Naive thymus-derived CD8-positive, alpha-beta T cell (primary cell): ENCODE measurements at places on chromosomes 1 and 21.

- DNase-seq, result no peak
Observed at GRCh38 chr1:69711190-69711930, 143.6 kb downstream of the LRRC7 start.

GRCh38 chr1:103265551-103265950 is 157.2 kb upstream of the COL11A1 start:
- DNase-seq, result no peak

GRCh38 chr1:33336580-33336979 is 15.7 kb upstream of the A3GALT2 start:
- DNase-seq, result no peak

DNA sequence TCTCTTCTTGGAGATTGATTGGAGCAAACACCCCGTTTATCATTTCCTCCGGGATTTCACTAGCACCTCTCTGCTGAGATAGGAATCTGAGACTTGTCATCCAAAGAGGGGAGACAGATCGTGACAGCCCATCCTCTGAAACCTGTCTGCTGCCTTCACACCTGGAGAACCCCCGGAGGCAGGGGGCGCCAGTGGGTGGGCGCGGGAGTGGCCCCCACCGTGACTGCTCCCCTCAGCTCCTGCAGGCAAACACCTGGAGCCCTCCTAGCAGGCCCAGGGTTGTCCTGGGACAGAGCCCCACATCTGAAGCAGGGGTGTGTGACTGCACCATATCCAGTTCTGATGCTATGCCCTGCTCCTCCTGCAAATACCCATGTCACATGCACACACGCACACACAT is 209.5 kb upstream of the POU3F1 start:
- DNase-seq, result no peak

GRCh38 chr21:34889320-34889675 is 159.8 kb downstream of the RUNX1 start:
- peak; percentile 48 for DNase-seq

GRCh38 chr1:14415396-14415795 is 183.1 kb upstream of the KAZN start:
- no peak for DNase-seq

DNA sequence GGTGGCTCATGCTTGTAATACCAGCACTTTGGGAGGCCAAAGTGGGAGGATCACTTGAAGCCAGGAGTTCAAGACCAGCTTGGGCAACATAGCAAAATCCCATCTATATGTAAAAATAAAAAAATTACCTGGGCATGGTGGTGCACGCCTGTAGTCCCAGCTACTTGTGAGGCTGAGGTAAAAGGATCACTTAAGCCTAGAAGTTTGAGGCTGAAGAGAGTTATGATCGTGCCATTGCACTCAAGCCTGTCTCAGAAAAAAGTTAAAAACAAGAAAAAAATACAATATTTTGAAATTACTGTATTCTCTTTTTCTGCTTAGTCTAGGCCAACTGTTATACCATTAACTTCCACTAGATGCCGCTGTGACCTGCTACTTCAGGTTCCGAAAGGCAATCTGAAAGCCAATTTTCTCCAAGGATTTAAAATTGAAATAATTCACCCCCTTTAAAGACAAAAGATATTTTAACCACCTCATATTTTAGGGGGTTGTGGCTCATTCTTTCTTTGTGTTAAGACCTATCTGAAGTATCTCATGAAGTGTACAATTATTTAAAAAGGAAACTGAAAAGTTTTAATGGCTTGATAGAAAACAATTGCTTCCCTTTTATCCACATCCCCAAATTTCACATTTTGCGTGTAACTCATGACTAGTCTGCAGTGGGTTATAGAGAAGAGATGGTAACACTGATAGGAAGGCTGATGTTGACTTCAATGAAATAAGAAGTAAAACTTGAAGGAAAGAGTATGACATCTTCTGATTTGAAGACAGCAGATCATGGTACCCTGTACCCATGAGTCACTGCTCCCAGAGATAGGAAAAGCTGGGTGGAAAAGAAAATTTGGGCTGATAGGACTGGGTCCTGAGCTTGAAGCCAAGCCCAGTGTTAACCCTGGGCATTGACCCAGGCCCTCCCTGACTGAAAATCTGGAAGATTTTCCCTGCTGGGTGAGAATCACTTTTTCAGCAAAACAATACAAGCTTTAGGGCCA is 24.4 kb upstream of the CLDN14 start:
- DNase-seq, result peak; percentile 34
